ENCODE measurements at places on chromosomes 12 and 14.

GRCh38 chr12:2494486-2495192 is 300.1 kb upstream of the FKBP4 start:
- DNase-seq, result no peak

GRCh38 chr12:49034286-49034622 is 15.7 kb upstream of the PRKAG1 start:
- DNase-seq, result no peak

DNA sequence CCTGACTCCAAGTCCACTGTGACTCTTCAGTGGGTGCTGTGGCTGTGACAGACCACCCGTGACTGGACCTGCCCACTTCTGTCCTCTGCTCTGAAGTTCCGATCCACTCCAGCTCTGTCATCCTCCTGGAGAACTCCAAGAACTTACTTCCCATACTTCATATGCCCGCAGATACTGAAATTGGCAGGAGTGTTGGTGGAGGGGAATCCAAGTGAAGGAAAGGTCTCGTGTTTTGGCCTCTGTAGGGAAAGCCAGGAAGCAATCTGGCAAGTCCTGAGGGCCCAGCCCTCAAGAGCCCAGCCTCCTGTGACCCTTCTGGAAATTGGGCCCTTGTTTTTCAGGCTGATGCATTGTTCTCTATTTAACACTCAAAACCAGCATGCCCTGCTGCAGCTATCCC is 22.4 kb upstream of the FKBP4 start:
- no peak for DNase-seq

GRCh38 chr14:92943855-92944570 is 21.1 kb downstream of the CHGA start:
- DNase-seq, result no peak

- DNase-seq, result no peak
These were observed 36.1 kb upstream of the CCDC88C start for GRCh38 chr14:91453744-91454143.

- no peak for DNase-seq
These were observed 46.0 kb downstream of the FAM222A start for GRCh38 chr12:109759595-109759994.

GRCh38 chr12:39622306-39622705 is 2.7 kb upstream of the ABCD2 start:
- no peak for DNase-seq

DNA sequence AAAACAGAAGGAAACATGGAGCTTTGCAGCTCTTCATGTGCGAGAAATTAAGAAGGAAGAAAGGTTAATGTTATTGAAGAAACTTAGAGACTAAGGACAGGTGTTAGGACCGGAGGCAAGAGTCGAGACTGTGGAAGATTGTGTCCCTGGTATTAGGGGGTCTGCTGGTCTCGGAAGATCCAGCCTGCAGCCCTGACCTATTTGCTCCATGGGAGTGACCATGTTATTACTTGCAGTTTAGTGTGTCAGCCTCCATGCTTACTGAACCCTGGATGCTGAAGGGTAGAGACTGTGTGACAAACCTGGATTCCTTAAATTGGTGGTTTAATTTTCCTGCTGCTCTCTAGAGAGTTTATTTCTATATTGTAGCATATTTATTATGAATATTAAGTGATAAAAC is 580.6 kb downstream of the NOVA1 start:
- no peak for DNase-seq

GRCh38 chr12:63298386-63298930 is 147.5 kb upstream of the AVPR1A start:
- DNase-seq, result no peak

GRCh38 chr12:107131832-107132616 is 38.7 kb upstream of the CRY1 start:
- peak; percentile 47 for DNase-seq

GRCh38 chr12:124233041-124233796 is 61.7 kb upstream of the RFLNA start:
- DNase-seq, result peak; percentile 56

DNA sequence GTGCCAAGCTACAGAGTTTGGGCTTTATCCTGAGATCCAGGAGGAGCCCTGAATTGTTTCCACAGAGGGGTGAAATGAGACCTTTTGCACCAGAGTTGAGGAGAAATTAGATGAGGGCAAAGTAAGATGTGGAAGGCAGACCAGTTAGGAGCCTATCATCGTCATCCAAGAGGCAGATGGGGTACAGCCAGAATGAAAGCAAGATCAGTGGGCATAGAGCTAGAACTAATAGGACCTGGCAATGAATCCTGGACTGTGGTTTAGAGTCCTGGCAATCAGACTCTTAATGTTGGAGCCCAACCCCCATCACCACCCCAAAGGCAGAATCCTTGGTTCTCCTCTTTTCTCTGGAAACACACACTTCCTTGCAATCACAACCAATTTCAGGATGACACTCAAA is 166.6 kb upstream of the HMGA2 start:
- DNase-seq, result no peak

DNA sequence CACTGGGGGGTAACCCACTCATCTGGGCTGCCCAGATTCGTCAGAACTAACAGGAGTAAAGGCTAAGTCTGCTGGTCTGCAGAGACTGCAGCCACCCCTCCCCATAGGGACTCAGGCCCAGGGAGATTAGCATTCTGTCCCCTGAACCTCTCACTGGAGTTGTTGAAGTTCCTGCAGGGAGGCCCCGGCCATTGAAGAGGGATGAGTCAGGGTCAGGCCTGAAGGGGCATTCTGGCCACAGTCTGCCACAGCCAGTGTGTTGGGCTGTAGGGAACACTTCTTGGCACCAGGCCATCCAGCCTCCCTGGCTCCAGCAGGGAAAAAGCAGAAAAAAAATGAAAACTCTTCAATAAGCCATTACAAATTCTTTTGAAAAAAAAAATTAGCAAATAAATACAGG is 35.3 kb downstream of the KLRK1 start:
- no peak for DNase-seq

- DNase-seq, result no peak
These were observed 62.3 kb downstream of the FOS start for GRCh38 chr14:75340921-75341320.

- DNase-seq, result no peak
These were observed 1093.7 kb downstream of the SLC6A15 start for GRCh38 chr12:83818881-83819280.

- DNase-seq, result no peak
These were observed 616.4 kb downstream of the MED13L start for GRCh38 chr12:115661112-115661511.

DNA sequence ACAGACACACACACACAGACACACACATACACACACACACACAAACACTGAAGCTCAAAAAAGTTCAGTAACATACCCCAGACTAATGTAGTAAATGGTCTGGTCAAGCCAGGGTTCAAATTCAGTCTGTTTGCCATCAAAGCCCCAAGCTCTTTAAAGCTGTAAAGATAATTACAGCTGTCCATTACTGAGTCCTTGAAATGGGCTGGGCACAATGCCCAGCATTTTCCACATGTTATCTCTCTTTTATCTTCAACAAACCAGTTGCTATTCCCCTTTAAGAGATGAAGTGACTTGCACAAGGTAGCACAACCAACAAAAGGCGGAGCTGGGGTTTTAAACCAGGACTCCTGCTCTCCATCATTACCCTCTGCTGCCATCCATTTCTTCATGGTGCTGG is 7.6 kb upstream of the UNC119B start:
- DNase-seq, result no peak

- no peak for DNase-seq
These were observed 5.5 kb downstream of the APOLD1 start for GRCh38 chr12:12790956-12791355.

DNA sequence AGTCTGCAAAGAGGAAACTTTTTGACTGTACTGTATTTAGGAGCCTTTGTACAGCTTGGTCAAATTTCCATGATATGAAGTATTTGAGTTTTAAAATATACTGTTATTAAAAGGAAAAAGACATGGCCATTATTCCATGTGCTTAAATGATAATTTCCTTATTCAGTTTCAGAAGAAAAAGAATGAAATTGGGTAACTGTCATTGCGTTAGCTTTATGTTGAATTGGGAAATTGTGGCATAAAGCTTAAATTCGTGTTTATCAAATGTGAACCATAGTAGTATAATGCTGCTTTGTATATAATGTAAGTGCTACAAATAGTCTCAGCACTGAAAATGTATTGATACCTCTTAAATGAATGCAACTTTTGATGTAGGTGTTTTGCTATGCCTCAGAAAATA is 64.9 kb downstream of the ETNK1 start:
- no peak for DNase-seq

DNA sequence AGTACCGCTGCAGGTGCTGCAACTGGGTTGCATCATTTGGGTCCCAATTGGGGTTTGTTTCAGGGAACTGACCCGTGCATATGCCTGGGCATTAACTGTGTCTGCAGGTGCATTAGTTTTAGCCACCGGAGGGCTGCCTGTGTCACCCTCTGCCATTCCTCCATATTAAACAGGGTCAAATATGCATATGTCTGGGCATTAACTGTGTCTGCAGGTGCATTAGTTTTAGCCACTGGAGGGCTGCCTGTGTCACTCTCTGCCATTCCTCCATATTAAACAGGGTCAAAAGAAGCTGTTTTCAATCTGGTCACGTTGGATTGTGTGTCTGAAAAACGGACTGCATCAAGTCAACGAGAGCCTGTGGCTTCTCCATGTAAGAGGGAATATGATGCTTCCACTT is 1317.0 kb downstream of the TMEM121 start:
- DNase-seq, result no peak

GRCh38 chr14:50826681-50827080 is 4.3 kb downstream of the NIN start:
- DNase-seq, result no peak

GRCh38 chr12:122021822-122022392 is at the start of gene BCL7A:
TSS of gene BCL7A (plus strand) at chr12:122021884. CDS start at chr12:122022092, 208 bp downstream.
- DNase-seq, result peak; percentile 71

- peak; percentile 50 for DNase-seq
These were observed 24.0 kb downstream of the SSH1 start for GRCh38 chr12:108833355-108833733.

GRCh38 chr12:26648584-26648983 is 184.4 kb downstream of the ITPR2 start:
- DNase-seq, result no peak

GRCh38 chr14:92635031-92635430 is 113.4 kb downstream of the LGMN start:
- DNase-seq, result no peak

Data from H54 (cell line).